ENCODE measurements at places on chromosomes 3 and 15. TPM values are rescaled to one million over a fixed set of nuclear protein-coding genes. Genes with fewer than 3 reads are reported as not detected.

CACNA1D gene
- not detected for total RNA-seq

CCDC39 gene
- under 0.01 TPM for total RNA-seq

CPNE9 gene
- total RNA-seq, result not detected

MUC13 gene
- not detected for total RNA-seq

PAQR5 gene
- not detected for total RNA-seq

MAP1A gene
- under 0.01 TPM for total RNA-seq

CCDC66 gene
- total RNA-seq, result 7.8 TPM

CCDC80 gene
- 13.0 TPM for total RNA-seq

PLIN1 gene
- total RNA-seq, result not detected

NPAP1 gene
- total RNA-seq, result not detected

IL16 gene
- total RNA-seq, result 2.7 TPM

JAGN1 gene
- 31.7 TPM for total RNA-seq

FOXB1 gene
- not detected for total RNA-seq

- DNase-seq, result no peak
These were observed 30.5 kb downstream of the NKIRAS1 start for GRCh38 chr3:23886311-23886710.

- DNase-seq, result no peak
These were observed 84.2 kb downstream of the MYO9A start for GRCh38 chr15:72033711-72034110.

GRCh38 chr15:24878153-24878552, 76.6 kb upstream of the SNRPN start:
- no peak for DNase-seq

DNA sequence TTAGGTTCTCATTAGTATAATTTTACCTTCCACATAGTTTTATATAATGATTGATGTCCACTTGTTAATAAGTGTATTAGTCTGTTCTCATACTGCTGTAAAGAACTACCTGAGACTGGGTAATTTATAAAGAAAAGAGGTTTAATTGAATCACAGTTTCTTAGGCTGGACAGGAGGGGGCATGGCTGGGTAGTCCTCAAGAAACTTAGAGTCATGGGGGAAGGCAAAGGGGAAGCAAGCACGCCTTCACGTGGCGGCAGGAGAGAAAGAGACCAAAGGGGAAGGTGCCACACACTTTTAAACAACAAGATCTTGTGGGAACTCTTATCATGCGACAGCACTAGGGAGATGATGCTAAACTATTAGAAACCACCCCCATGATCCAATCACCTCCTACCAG, 19.2 kb downstream of the DZIP3 start:
- no peak for DNase-seq

DNA sequence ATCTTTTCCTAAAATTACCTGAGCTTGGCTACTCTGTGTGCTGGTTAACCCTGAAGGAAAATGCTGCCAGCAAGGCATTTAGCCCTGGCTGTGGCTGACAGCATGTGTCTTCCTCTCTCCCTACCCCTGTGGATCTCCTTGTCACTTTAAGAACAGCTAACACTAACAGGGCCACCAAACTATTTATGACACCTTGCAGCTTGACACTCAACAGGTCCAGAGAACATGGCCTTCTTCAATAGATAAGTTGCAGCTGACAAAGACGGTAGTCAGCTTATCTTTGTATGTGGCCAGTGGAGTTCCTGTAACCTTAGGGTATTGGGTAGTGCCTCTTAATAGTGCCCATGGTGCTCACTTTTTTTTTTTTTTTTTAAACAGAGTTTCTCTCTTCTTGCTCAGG, 32.0 kb upstream of the COPB2 start:
- DNase-seq, result no peak

DNA sequence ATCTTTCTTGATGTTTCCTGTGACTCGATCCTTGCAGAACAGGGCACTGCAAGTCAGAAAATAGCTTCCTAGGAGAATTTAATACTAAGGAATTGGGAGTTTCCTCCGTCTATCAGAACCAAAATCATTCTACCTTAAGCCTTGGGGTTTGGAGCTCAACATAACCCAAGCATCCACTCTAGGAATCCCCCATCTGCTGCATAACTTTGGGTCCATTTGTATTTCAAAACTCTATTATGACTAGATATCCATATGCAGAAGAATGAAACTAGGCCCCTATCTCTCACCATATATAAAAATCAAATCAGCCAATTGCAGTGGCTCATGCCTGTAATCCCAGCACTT, 61.7 kb upstream of the AKAP13 start:
- DNase-seq, result no peak

- DNase-seq, result no peak
These were observed 5.4 kb downstream of the FBXO40 start for GRCh38 chr3:121598564-121598963.

GRCh38 chr3:186209810-186210752, 101.2 kb upstream of the ETV5 start:
- no peak for DNase-seq

DNA sequence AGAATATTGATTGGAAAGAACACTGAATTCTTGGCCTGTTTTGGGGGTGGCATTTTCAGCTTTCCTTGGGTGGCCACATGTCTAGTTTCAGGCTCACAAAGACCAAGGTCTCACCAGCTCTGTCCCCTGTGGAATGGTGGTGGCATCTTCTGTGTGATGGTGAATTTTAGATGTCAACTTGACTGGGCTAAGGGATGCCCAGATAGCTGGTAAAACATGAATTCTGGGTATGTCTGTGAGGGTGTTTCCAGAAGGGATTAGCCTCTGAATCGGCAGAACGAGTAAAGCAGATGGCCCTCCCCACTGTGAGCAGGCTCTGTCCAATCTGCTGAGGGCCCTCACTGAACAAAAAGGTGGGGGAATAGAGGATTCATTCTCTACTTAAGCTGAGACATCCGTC, 34.4 kb upstream of the MYZAP start:
- no peak for DNase-seq

GRCh38 chr3:14414846-14415464, 12.5 kb downstream of the SLC6A6 start:
- no peak for DNase-seq

DNA sequence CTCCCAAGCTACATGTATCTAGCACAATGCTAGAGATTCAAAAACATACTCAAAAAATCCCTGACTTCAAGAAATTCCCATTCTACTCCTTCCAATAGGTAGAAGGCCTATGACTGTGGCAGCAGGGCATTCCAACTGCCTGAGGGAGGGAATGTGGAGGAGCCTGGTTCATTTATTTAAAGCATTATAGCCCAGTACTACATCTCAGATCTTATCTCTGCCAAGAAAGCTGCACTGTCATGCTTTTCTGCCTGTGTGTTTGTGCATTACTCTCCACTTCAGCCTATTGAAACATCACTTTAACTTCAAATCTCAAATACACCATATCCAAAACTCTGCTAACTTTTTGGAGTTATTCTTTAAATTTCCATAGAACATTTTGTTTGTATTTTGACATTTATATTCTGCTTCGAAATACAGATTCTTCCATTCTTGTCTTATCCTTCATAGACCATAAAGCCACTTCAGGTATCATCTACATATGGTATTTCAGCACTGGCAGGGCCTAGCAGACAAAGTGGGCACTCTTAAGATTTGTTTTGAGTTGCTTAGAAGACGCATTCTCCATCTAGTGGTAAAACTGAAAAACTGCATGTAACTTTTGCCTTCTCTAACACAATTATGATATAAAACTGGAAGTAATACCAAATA, 59.1 kb upstream of the NEDD4 start:
- peak; percentile 64 for DNase-seq

GRCh38 chr15:63331456-63331855, 50.2 kb downstream of the CA12 start:
- no peak for DNase-seq

DNA sequence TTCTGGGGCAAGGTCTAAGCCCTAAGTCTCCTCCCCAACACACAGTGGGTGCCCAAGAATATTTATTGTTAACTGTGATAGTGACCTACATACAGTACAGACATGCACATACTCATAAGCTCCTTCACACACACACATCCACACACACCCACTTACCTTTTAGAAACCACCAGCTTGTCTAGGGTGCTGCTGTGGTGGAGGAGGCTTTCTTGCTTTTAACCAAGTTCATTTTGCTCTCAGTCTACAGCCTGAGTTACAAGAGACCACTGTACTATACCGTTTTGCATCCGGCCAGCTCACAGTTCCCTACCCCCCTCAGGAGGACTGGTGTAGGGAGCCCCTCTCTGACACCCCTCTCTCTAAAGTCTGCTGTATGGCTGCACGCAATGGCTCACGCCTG, 16.7 kb downstream of the DAPK2 start:
- DNase-seq, result no peak

DNA sequence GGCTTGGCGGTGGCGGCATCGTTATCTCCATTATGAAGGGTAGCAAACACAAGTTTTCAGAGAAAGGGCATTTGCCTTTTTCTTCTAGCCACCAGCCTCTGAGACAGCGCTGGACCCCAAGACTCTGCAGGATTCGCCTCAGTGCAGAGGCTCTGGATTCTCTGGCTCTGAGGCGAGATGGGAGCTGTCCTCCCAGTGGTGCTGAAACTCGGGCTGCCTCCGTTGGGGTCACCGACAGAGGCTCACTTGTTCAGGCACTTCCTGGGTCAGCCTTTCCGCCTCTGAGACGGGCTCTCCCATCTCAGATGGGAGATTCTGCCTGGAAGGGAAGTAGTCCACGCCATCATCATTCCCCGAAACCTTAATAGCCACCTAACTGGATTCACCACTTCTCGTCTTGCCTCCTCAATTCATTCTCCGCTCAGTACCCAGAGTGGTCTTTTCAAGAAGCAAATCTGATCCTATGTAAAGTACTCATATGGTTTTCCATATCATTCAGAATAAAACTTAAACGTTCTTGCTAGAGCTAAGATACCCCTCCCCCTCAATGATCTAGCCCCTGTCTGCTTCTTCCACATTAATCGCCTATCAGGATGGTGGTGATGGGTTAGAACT, 76.9 kb downstream of the RHCG start:
- no peak for DNase-seq

DNA sequence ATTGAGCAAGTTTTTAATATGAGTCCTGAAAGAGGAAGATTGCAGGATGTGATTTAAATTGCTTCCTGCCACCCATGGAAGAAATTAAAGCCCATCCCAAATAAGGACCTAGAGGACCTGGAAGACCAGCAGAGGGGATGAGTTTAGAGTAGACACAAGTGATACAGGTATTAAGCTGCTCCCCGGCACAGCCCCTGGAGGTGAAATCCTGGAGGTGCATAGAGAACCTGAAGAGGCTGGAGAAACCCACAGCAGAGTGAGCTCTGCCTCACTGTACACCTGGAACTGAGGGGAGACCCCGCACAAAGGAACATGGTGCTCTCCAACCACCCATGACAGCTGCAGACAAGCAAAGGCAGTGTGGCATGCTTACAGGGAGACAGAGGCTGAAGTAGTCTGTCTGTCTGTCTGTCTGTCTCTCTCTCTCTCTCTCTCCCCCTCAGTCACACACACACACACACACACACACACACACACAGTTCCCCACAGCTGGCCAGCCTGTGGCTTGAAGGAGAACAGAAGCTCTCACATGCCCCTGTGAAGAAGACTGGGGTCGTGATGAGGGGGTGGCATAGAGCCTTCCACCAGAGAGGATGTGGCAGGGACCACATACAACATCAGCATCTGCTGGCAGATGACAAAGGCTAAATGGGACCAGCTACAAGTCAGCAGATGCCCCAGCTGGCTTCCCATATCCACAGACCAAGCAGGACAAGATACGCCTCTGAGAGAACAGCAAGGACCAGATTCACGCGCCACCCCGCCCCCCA, 38.1 kb downstream of the FSIP1 start:
- no peak for DNase-seq

DNA sequence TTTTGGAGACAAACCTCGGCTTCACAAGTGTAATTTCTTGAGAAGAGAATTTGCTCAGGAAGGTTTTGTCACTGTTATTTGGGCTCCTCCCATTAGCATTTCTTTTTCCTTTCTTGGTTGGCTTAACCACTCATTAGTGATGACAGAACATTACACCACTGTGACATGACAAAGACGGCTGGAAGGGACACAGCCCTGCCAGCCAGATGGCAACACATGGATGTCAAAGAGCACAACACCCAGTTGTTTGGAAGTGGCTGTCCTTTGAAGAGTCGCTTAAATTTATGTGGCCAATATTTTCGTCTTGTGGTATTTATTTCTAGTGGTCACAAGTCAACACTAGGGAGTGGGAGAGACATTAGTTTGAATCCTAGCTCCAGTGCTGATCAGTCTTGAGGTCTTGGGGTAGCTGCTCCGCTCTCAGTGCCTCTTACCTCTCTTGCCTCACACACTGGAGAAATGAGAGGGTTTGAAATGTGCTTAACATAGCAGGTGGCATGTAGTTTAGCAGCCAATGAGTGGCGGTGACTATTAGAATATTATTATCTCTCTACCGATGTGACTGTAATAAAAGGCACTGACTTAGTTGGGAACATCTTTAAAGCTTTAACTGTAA, 92.8 kb downstream of the FRMD4B start:
- no peak for DNase-seq

GRCh38 chr3:188522115-188522514, 368.2 kb downstream of the LPP start:
- DNase-seq, result no peak

DNA sequence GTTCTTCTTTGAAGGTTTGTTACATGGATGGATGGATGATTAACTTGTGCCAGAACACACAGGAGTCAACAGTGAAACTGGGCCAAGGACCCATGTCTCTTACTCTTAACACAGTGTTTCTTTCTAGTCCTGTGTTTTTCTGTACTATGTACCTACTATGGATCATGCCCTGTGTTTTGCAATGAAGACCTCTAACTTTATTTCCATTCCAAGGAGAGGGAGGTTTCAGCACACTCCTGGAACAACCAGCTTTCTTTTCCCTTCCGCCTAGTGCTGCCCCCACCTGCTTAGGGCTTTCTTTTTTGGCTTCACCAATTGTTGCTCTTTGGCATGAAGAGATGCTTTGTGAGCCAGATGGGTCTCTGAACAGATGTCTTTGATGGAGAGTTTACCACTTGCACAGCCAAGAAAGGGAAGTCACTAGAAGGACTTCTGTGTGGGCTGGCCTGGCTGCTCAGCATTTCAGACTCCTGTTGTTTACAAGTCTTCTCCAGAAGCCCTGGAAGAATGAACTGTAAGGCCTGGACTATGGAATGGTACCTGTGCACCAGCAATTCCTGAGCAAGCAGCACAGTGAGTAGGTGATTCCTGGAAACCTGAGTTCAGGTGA, 44.5 kb downstream of the SNAPC5 start:
- no peak for DNase-seq

- no peak for DNase-seq
These were observed 92.9 kb downstream of the GABRB3 start for GRCh38 chr15:26679927-26680326.

DNA sequence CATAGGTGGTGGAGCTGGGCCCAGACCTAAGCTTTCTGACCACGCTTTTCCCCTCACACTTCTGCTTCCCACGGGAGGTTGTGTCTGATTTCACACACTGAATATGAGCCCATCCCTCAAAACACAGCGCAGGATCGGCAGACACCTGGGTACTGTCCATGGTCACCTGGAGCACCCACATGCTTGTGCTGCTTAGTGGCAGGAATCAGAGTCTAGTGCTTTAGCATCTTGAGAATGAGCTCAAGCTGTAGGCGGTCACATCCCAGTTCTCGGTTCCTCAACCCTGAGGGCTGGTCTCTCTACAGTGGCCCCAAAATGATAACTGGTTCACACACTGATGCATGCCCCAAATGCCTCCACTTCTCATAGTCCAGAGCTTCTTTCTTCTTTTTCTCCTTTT, 111.0 kb downstream of the SEMA5B start:
- no peak for DNase-seq

GRCh38 chr15:99683000-99683670, 50.1 kb downstream of the LYSMD4 start:
- peak; percentile 91 for DNase-seq

Measured in dermis microvascular lymphatic vessel endothelial cell (primary cell).